Panc1 (cell line): ENCODE measurements at places on chromosomes 1 and 21. TPM values are rescaled to one million over a fixed set of nuclear protein-coding genes. Genes with fewer than 3 reads are reported as not detected.

Gene CCDC24
- total RNA-seq, result 24.4 TPM

Gene C8B
- not detected for total RNA-seq

Gene CFAP141
- not detected for total RNA-seq

DNA sequence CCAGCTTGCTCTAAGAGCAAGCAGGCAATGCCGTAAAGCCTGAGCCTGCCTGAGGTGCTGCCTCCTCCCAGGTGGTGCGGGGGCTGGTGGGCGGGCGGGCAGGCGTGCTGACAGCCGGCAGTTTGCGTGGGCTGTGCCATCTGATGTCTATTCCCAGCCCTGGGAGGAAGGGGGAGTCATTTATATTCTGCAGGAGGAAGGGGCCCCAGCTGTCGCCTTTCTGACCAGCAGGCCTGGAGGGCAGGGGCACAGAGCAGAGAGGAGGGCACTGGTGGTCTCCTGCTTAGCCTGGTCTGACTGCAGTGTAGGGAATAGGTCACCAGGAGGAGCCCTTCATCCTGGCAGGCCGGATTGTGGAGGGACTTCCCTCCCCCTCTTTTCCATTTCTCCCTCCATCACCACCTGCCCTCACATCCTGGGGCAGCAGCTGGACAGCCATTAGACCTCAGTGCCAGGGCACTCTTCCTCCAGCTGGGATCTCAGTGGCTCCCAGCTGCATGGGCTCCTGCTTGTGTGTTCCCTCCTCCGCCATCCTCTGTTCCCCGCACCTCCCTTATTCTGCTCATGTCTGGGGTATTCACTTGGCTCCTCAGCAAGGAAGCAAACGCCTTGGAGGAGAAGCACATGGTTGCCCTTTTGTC lies 4.4 kb downstream of the CYB561D1 start:
- DNase-seq, result no peak
- no peaks in the 10 kb centered on the region; the same call in 1 of the 2 replicates for H3K36me3 ChIP-seq
- H3K27ac ChIP-seq, result no peak overlapping the region
- H3K27me3 ChIP-seq, result no peaks in the 10 kb centered on the region
- no peak overlapping the region for H3K4me3 ChIP-seq

DNA sequence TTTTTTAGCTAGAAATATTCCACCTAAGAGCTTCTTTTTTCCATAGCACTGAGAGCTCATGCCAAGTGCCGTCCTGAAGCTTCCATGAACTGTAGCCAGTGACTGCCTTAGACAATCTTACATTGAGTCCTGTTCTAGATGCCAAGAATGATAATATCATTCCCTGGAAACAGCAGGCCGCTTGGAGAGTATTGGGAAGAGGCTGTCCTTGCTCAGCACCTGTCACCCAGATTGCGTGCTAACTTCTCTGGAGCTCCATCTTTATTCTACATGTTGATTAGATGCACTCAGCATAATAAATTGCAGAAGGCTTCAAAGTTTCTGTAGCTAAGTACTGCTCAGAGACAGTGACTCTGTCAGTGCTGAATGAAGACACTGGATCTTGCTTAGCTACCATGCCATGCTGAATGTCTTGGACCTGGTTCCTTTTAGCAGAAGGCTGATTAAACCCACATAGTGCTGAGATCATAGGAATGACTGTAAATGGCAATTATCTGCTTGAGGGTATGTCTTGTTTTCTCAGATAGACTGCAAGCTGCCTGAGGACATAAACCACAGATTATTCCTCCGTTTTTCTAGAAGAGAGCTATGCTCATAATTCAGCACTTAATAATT lies 83.1 kb upstream of the IRF2BP2 start:
- DNase-seq, result no peak
- no peaks in the 10 kb centered on the region for H3K4me1 ChIP-seq
- no peak overlapping the region for H3K4me3 ChIP-seq
- H3K27ac ChIP-seq, result peak overlapping the region; percentile 39; the same call in 1 of the 2 replicates

GRCh38 chr1:214514819-214515383 lies 36.5 kb downstream of the PTPN14 start:
- peaks cover 78% of the 10 kb centered on the region for H3K4me1 ChIP-seq
- H3K27me3 ChIP-seq, result no peaks in the 10 kb centered on the region
- H3K27ac ChIP-seq, result peak overlapping the region; percentile 93
- DNase-seq, result no peak
- peak overlapping the region; percentile 22 for H3K4me3 ChIP-seq

DNA sequence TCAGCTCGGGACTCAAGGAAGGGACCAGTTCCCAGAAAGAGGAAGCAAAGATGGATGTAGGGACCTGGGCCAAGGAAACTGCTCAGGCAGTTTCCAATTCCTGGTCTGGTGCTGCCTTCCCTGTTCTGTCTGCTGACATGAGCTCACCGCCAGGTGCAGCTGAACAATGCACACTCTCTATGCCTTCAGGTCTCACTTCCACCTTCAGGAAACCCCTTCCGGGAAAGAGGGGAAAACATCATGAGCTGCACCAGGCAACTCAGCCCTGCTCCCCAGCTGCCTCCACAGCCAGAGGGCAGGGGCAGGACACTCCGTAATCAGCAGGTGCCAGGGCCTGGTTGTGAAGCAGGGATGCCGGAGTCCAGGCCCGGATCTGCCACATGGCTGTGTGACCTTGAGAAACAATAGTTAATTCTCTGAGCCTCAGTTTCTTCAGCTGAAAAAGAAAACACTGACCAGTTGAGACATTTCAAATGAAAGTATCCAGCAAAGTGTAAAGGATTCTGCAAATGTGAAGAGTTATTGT lies 27.8 kb downstream of the SMIM12 start:
- H3K27me3 ChIP-seq, result no peaks in the 10 kb centered on the region
- DNase-seq, result no peak
- no peaks in the 10 kb centered on the region for H3K36me3 ChIP-seq
- no peak overlapping the region for H3K4me3 ChIP-seq
- H3K4me1 ChIP-seq, result no peaks in the 10 kb centered on the region

GRCh38 chr1:53001128-53001527 lies 60.9 kb upstream of the PODN start:
- H3K27me3 ChIP-seq, result no peaks in the 10 kb centered on the region
- no peak for DNase-seq
- no peaks in the 10 kb centered on the region for H3K4me1 ChIP-seq
- no peak overlapping the region for H3K4me3 ChIP-seq
- H3K27ac ChIP-seq, result no peak overlapping the region
- H3K36me3 ChIP-seq, result no peaks in the 10 kb centered on the region

DNA sequence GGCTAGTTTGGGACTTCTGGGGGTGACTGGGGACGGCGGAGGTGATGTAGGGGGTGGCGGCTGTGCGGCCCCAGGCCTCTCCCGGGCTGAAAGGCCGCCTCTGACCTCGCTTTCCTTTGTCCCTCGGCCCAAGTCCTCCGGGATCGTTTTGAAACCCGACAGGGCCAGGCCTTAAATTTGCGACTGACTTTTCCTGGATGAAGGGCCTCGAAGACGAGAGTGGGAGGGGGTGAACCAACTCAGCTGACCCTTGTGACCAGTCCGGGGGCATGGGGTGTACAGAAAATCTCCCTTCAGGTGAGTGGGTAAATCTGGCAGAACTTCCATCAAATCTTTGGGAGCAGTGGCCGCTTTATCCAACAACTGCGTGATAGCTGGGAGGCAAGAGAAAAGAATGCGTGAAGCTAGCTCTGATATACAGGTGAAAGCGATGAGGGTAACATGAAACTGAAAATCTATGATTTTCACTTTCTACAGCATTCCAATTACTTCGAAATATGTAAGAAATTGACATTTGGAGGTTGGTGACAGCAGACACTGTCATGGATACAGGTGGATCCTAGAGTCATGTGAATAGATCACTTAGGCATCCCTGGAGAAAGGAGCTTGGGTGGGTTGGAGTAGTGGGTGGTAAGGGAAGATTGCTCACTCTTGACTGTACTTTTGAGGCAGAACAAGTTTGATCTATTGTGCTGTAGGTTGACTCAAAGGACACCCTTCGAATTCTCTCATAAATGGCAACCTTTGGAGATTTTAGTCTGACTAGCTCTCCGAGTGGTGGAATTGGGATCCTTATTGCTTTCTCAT lies 885 bp downstream of the AHCYL1 start:
- H3K27ac ChIP-seq, result peak overlapping the region; percentile 91
- peak overlapping the region; percentile 88 for H3K4me3 ChIP-seq
- peaks cover 9% of the 10 kb centered on the region for H3K36me3 ChIP-seq

DNA sequence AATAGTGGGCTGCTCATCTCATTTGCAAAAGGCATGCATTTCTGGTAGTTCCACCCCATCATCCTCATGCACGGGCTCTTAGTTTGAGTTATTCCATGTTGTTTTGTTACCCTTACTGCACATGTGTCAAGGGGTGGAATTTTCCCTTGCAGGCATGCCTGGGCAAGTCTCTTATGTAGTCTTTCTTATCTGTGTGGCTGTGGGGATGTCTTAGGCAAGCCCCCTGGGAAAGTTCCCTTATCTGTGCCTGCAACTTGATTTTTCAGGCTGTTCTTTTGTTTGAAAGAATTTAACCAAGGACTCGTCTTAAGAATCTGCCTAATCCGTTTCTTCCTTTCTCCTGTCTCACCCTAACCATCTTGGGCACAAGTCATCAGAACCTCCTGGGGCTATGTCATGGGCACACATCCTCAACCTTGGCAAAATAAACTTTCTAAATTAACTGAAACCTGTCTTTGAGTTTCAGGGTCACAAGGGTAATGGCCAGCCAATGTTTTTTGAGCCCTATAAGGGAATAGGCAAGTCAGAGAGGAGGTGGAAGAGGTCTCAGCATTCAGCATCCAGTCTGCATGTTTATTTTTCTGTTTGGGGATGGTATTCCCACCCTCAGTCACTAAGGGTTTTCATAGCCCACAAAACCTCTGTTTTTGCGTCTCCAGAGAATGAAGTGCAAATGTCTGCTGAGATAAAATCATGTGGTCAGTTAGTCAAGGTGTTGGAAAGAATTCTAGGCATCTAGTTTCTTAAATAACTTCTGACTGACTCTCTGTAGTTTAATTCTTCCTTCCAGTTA lies 579.7 kb downstream of the PLA2G4A start:
- H3K36me3 ChIP-seq, result no peaks in the 10 kb centered on the region
- H3K4me3 ChIP-seq, result no peak overlapping the region
- no peaks in the 10 kb centered on the region for H3K27me3 ChIP-seq
- no peak overlapping the region for H3K27ac ChIP-seq
- H3K4me1 ChIP-seq, result no peaks in the 10 kb centered on the region

DNA sequence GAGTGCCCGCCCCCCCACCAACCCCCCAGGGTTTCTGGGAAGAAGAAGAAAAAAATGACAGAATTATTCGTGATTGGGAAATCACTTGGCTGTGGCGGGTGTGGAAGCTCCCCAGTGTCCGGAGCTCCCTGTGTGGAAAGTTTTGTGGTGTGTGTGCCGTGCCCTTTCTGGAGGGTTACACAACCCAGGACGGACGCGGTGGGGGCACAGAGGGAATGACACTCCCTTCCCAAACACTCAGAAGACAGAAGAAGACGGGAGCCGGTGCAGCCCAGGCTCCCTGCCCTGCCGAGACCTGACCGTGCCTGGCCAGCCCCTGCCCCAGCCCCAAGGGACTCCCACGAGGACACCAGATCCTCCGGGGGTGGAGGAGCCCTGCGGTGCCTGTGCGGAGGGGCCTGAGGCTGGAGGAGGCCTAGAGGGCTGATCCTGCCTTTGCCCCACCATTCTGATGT lies 33.0 kb upstream of the ADARB1 start:
- H3K4me3 ChIP-seq, result no peak overlapping the region
- H3K4me1 ChIP-seq, result no peaks in the 10 kb centered on the region
- no peaks in the 10 kb centered on the region for H3K36me3 ChIP-seq
- no peaks in the 10 kb centered on the region for H3K27me3 ChIP-seq

DNA sequence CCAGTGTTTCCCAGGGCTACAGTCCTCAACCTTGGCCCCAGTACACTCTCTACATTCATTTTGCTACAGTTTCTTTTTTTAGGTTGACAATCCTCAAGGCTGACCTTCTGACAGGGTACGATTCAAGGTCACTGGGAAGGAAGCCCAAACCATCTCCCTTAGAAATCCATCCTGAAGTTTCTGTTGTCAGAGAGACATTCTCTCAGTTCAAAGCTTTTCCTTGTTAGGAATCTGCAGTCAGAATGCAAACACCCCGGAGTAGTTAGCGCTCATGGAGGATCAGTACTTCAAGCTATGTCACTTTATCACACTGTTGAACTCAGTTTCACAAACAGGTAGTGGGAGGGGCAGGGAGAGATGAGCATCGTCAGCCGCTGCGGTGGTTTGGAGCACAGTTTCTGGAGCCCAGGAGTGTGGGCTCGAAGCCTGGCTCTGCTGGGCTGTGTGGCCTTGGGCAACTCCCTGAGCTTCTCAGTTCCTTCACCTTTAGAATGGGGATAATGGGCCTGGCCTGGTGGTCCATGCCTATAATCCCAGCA lies 4.2 kb downstream of the SLC2A5 start:
- H3K36me3 ChIP-seq, result no peaks in the 10 kb centered on the region
- no peak overlapping the region for H3K27ac ChIP-seq
- H3K4me1 ChIP-seq, result no peaks in the 10 kb centered on the region
- H3K27me3 ChIP-seq, result no peaks in the 10 kb centered on the region
- DNase-seq, result no peak
- H3K4me3 ChIP-seq, result no peak overlapping the region

GRCh38 chr1:194419721-194420120 lies 1233.3 kb upstream of the B3GALT2 start:
- no peaks in the 10 kb centered on the region for H3K27me3 ChIP-seq
- DNase-seq, result no peak
- H3K36me3 ChIP-seq, result no peaks in the 10 kb centered on the region

GRCh38 chr1:94608142-94608851 lies 66.7 kb upstream of the F3 start:
- H3K4me3 ChIP-seq, result no peak overlapping the region
- no peaks in the 10 kb centered on the region for H3K27me3 ChIP-seq
- H3K36me3 ChIP-seq, result no peaks in the 10 kb centered on the region
- H3K27ac ChIP-seq, result no peak overlapping the region
- no peak for DNase-seq

DNA sequence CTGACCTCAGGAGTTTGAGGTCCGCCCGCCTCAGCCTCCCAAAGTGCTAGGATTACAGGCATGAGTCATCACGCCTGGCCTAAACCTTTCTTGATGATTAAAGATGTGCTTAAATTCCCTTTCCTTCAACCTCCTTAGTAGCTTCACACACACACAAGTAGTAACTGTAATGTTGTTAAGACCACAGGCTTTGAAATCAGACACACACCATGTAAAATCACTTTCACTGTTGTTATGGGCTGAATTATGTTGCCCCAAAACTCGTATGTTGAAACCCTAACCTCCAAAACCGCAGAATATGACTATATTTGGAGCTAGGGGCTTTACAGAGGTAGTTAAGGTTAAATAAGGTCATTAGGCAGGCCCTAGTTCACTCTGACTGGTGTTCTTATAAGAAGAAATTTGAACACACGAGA lies 180.2 kb downstream of the NR5A2 start:
- no peak overlapping the region for H3K4me3 ChIP-seq
- H3K4me1 ChIP-seq, result no peaks in the 10 kb centered on the region
- no peak for DNase-seq

DNA sequence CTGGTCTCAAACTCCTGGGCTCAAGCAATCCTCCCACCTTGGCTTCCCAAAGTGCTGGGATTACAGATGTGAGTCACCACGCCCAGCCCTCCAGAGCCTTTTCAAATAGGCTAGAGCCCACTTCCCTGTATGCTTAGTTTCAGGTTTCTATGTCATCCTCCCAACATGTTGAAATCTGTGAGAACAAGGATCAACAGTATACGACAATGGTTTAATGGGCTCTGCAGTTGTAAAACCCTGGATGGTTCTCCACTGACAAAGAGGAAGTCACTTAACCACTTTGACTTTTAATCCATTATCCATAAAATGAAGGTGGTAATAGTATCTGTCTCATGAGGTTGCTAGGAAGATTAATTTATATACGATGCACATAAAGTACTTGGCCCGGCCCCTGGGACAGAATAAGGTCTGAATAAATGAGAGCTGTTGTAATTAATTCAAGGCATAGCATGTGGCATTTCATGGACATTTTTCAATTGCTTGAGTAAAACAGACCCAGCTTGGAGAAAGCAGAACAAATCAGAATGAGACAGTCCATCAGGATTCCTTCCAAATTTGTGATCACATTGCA lies 113.9 kb upstream of the ZNF648 start:
- DNase-seq, result no peak
- H3K27ac ChIP-seq, result no peak overlapping the region
- H3K4me1 ChIP-seq, result no peaks in the 10 kb centered on the region
- no peak overlapping the region for H3K4me3 ChIP-seq
- H3K27me3 ChIP-seq, result no peaks in the 10 kb centered on the region
